ENCODE measurements at places on chromosomes 6 and 20.

DNA sequence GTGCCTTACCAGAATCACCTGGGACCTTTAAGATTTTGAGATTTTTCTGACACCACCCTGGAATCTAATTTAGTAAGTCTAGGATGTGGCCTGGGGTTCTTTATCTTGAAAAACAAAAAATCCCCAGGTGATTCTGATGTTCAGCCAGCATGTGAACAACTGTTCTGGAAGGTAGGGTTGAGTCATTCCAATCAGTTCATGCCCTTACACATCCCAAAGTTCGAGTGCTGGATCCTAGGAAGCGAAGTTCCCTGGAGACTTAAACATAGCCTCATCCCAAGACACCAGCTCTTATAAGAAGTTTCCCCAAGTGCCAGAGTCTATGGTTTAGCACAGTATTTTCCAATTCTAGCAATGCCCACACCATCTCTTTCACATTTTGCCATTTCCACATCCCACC is 6.3 kb upstream of the TSHZ2 start:
- no peak for DNase-seq

- no peak for DNase-seq
Measured at GRCh38 chr6:84653027-84653551, 111.3 kb downstream of the TBX18 start.

DNA sequence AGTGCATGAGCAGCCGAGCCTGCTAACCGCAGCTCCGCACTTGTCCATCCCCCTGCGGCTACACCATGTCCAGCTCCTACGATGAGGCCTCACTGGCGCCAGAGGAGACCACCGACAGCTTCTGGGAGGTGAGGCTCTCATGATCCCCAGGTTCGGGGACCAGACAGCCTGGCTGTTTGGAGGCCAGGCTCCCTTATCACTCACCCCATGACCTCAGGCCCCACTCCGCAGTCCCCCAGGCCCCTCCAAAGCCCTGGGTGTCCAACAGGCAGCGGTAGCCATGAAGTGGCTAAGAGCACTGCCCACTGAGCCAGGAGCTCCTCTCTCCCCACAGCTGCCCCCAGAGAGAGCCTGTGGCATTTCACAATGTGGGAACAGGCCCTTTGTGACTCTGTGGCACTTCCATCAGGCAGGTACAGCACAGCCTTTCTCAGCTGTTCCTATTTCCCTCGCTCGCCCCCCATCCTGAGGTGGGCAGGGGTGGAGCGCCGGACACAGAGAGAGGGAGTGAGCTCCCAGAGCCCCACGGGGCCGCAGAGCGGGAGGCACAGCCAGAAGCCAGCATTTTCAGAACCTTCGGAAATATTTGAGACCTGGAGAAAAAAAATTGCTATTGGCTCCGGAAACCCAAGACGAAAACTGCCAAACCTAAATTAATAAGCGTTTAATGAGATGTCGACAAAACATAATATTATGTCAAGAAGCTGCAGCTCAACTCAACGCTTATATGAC is 29.7 kb downstream of the SPDEF start:
- DNase-seq: no peak

GRCh38 chr6:169177516-169178166 is 76.0 kb downstream of the THBS2 start:
- no peak for DNase-seq

DNA sequence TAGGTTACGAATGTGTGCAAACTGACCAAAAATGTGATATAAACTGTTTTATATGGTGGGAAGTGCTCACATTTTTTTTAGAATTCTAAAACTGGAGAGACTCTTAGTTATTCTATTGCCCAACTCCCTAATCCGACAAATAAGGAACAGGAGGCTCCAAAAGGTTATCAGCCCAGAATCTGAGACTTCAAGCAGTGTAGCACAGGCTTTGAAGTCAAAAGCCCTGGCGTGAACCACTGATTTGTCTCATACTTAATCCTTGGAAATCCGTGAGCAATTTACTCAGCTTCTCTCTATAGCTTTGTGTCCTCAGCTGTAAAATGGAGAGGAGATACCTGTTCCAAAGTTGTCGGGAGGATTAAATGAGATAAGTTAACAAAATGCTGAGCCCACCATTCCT is 368.8 kb upstream of the SASH1 start:
- no peak for DNase-seq

Data from AG09309 (cell line).